CD4-positive, alpha-beta T cell treated with Interferon alpha-2 for 1 hour (primary cell): ENCODE measurements at places on chromosomes 4 and X.

DNA sequence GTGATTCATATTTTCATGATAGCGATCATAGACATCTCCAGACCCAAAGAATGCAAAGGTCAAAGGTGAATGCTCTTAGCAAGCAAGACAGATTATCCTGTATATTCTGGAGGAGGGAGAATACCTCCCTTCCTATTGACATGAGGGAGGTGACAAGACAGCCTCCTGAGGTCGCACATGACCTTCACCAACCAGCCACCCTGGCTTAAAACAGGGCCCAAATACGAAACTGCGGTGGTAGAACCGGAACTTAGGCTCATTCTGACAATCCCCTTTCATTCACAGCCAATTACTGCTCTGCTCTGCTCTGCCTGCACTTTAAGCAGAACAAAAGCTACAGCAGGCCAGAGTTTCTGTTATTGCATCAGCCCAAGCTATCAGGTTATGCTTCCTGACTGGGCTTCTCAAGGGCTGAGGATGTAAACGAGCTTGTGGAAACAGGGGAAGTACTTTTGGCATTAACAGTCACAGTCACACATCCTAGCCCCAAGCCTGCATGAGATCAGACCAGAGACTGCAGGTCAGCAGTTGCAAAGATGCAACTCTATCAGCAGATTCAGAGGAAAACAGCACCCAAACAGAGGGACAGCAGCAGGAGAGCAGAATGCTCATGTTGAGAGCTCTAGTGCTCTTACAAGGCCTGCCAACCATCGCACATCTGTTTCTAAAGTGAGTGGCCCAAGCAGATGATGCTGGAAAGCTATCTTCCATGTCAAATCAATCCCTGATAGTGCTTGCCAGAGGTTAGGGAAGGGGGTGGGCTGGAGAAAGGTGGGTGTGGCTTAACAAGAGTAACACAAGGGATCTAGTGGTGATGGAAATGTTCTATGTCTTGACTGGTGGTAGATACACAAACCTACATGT, 51.3 kb upstream of the MAP3K15 start:
- DNase-seq: no peak

GRCh38 chr4:7427831-7428260, 6.9 kb downstream of the PSAPL1 start:
- DNase-seq: no peak

GRCh38 chr4:183214912-183215488, 105.1 kb downstream of the CLDN22 start:
- no peak for DNase-seq

GRCh38 chr4:128371001-128371777, 83.6 kb upstream of the PGRMC2 start:
- DNase-seq: no peak

DNA sequence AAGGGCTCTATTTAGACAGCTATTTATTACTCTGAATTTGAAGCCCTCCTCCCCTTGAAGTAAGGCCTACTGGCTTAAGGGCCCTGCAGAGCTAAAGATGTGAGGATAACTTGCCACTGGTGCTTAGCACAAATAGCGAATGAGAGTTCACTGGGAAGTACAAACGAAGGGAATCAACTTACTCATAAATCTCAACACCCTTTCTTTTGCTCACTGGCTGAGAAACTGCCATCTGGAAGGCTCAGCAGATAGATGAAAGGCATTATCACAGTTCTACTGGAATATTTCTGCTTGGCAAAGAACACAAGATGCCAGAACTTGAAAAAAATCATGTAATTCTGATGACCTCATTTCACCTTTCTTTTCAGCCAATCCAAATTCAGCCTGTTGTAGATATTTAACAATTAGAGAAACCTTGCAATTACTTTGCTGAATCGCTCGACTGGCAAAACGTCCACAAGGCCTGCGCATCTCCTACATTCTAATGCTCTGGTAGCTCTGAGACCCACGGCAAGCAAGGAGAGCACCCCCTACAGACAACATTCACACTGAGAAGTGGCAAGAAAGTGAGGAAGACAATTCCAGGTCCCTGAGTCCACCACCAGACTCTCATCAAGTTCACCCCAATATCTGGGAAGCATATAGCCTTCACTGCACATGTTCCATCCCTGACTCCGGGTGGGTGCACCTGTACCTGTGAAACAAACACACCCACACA, 27.5 kb downstream of the TSPAN5 start:
- DNase-seq: no peak

GRCh38 chrX:123171781-123172180, 12.3 kb upstream of the GRIA3 start:
- DNase-seq: no peak

DNA sequence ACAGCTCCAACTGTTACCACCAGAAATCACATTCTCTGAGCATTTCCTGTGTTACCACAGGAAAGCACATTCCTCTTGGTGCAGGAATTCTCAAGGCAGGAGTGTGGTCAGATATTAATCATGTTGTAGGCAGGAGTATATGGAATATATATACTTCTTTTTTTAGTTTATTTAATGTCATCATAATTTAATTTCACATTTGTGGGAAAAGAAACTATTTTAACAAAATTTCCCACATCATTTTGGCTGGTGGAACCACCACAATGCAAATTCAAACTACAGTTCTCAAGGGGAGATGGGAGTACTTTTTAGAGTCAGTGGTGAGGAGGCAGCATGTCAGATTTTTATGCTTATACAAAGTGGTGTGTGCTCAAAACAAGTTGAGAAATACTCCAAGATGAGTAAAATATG, 139.0 kb downstream of the ATP10D start:
- DNase-seq: no peak

- DNase-seq: no peak
Observed at GRCh38 chrX:39360101-39360500, 558.8 kb downstream of the MID1IP1 start.
